Fibroblast of villous mesenchyme (primary cell): ENCODE measurements at places on chromosomes 16 and 17. TPM values are rescaled to one million over a fixed set of nuclear protein-coding genes. Genes with fewer than 3 reads are reported as not detected.
A peak's percentile ranks its signal among the peaks of the same experiment; 100 is the strongest.

FAM171A2 gene
- 0.86 and 2.6 TPM in 2 replicates for total RNA-seq

KRT20 gene
- not detected in 2 replicates for total RNA-seq

DNA sequence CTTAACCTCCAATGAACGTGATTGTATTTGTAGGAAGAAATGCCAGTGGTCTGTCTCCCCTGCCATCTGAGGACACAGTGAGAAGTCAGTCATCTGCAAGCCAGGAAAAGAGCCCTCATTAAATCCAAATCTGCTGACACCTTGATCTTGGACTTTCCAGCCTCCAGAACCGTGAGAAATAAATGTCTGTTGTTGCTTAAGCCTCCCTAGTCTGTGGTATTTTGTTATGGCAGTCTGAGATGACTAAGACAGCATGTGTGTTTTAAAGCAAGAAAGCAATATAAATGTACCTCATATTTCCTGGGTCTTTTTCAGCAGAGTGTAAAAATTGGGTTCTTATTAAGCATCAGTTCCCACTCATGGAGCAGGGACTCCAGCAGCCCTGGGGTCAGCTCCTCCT lies 177.9 kb upstream of the NLRP1 start:
- DNase-seq, result no peak

DNA sequence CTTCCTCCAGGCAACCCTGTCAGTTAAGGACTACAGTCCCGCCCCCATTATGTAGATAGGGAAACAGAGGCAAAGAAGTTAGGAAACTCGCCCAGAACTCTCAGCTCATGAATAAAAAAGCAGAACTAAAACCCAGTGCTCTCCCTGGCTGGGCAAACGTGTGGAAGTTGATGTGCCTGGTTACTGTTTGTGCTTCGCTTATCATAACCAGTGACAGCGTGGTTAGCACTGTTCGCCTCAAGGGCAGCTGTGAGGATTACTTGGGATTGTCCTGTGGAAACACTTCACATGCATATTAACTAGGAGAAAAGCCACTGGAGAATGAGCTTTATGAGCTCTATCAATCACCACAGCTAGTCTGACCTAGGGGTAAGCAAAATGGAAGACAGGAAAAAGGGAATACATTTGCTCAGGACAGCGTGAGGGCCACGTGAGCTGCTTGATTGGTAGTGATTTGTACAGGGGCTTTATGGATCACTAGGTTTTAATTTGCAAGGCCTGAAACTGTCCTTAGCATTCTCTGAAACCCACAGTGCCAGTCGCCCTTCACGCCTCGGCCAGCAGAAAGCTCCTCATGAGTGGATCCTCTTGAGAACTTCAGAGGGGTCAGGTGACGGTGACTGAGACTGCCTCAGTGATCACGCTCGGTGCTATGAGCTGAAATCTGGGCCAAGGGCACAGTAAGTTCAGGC lies 19.9 kb downstream of the CYB5D2 start:
- peak; percentile 97 for DNase-seq

DNA sequence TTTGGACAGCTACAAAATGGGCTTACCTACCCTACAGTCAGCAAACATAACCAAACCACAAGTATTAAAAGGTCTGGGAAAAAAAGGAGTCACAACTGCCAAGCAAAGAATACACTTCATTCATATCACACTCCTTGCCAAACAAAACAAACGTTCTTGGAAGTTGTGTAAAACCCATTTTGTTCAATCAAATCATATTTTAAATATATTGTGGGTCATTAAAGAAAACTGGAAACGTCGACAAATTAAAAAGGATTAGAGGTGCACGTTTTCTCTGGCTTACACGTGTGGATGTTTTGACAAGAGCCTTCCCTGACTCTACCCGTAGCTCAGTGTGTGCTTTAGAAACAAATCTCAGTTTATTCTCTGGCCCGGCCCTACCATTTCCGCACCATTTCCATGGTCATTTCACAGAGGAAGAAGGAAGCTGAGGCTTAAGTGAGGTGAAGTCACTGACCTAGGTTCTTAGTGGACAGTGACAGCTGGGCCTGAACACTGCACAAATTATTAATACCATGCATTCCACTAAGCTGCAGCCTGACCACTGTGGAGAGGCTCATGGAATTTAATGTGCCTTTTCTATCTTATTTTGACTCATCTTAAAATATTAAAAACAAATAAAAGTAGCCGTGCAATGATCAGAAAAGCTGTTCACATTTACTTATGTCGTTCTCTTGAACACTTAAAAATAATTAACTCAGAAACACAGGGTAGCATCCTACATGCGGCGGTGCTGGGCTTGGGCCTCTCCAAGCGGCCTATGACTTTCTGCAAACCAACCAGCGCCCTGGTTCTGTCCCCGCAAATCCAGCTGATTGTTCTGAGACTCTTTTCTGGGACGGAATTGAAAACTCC lies 968 bp downstream of the CEP112 start:
- peak; percentile 47 for DNase-seq

- DNase-seq, result peak; percentile 53
Observed at GRCh38 chr17:48500435-48501426, 30.1 kb downstream of the HOXB1 start.
